Activated CD8-positive, alpha-beta memory T cell treated with anti-CD3 and anti-CD28 coated beads for 4 hours (primary cell): ENCODE measurements at places on chromosomes 4 and X.

GRCh38 chr4:163395055-163395454, 51.4 kb downstream of the NPY5R start:
- DNase-seq, result no peak

DNA sequence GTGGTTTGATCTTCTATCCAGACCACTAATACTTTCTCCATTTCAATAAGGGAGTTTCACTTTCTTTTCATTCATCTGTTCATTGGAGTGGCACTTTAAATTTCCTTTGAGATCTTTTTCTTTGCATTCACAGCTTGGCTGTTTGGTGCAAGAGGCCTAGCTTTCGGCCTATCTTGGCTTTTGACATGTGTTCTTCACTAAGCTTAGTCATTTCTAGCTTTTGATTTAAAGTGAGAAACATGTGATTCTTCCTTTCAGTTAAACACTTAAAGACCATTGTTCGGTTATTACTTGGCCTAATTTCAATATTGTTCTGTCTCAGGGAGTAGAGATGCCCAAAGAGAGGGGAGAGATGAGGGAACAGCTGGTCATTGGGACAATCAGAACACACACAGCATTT, 24.3 kb downstream of the CXCL13 start:
- no peak for DNase-seq

GRCh38 chr4:61336916-61337315, 136.8 kb downstream of the ADGRL3 start:
- no peak for DNase-seq

- DNase-seq, result no peak
Measured at GRCh38 chr4:139674875-139675550, 9.4 kb downstream of the MGST2 start.

GRCh38 chr4:75004755-75005668, 72.1 kb downstream of the PARM1 start:
- no peak for DNase-seq

DNA sequence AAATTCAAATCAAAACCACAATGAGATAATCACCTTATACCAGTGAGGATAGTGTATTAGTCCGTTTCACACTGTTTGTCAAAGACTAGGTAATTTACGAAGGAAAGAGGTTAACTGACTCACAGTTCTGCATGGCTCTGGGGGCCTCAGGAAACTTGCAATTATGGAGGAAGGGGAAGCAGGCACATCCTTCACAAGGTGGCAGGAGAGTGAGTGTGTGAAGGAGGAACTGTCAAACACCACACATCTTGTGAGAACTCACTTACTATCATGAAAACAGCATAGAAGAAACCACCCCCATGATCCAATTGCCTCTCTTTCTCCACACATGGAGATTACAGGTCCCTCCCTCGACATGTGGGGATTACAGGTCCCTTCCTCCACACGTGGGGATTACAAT, 54.7 kb upstream of the TRPC5 start:
- DNase-seq, result no peak

GRCh38 chrX:109934935-109935334, 68.0 kb upstream of the TMEM164 start:
- no peak for DNase-seq

- DNase-seq, result no peak
Measured at GRCh38 chr4:30103455-30103854, 616.7 kb upstream of the PCDH7 start.

DNA sequence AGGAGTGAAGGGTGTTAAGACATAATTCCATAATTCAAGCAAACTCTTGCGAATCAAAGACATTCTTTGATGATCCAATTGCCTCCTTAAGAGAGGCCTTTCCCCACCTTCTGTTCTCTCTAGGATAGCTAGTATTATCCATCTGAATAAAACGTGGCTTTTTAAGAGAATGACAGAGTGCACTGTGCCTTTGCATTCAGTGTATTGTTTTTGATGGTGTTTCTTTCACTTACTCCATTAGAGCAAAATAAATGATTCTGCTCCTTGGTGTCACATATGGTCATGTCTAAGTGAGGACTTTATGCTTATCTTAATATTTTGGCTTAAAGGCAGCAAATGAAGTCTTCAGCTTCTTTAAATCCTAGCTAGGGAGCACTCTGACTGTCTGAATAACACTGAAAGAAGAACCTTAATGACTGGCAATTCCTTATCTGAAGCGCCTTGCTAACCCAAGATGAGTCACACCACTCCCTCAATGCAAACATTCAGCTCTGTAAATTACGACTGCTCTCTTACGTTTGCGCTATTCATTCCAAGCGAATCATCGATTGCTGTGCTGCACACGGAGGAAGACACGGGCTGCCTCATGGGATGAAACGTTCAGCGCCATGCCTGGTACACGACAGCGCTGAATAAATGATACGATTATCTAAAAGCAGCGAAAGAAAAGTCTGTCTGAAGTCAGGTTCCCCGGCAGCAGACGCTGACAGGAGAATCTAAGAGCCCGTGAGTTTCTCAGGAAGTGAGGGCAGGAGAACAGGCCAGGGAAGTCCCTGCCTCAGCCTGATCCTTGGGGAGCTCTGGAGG, 35.1 kb upstream of the GEMIN8 start:
- DNase-seq, result no peak
